Fibroblast of skin of left biceps (primary cell): ENCODE measurements at places on chromosomes 12 and 14.

- DNase-seq: peak; percentile 65
Measured at GRCh38 chr12:27193854-27194544, 50.1 kb upstream of the STK38L start.

GRCh38 chr12:16618256-16618655 lies 12.3 kb upstream of the LMO3 start:
- DNase-seq: no peak

- DNase-seq: no peak
Measured at GRCh38 chr14:54000341-54000811, 43.8 kb upstream of the BMP4 start.

DNA sequence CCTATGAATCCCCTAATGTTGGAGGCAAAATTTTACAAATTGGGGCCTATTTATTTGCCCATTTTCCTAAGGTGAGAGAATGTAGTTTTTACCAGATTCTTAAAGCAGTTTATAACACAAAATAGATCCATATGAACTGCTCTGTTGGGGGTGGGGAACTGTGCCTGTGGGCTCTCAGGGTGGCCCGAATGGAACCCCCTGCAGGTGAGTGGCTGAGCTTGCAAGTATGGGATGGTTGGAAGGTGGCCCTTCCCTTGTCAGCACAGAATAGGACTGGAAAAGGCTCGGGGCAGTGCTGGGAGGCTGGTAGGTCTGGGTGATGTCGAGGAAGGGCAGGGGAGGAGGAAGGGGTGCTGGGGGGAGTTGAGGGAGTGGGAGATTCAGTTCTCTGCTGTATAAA lies 4.9 kb downstream of the VSX2 start:
- DNase-seq: no peak

DNA sequence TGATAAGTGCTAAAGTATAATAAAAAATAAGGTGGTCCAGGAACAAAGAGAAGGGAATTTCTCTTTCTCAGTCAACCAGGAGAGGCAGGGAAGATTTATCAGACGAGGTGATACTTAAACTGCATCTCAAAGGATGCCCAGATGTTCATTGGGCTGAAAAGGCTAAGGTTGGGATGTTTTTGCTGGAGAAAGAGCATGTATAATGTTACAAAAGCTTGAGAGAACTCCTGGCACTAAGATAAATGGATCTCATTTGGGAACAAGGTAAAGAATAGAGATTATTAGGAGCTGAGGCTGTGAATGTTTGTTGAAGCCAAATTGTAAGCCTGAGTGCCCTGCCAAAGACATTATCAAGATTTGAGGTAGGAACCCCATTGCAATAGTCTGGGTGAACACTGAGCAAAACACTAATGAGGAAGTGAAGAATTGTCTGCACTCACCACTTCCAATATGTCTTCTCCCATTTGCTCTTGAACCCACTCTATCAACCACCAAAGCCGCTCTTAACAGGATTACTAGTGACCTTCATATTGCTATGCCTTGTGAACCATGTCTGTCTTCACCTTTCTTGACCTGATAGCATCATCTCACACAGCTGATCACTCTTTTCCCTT lies 149.0 kb upstream of the ARID2 start:
- no peak for DNase-seq

DNA sequence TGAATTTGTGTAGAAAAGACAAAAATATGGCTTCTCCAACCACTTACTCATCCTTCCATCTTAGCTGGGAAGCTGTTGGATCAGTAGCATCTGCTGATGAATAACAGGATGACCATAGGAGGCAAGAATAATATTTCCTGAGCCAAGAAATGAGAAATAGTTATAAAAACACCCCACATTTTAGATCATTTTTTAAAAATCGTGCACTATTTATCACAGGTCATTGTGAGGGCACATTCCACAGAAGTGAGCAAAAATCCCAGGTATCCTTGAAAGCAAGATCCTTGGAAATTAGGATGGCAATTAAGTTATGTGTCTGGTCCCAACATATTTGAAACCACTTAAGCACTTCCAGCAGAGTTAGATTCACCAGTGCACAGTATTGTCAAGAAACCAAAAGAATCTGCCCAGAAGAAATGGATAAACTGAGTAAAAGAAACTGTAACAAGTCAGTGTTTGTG lies 8.4 kb downstream of the FAR2 start:
- peak; percentile 42 for DNase-seq

DNA sequence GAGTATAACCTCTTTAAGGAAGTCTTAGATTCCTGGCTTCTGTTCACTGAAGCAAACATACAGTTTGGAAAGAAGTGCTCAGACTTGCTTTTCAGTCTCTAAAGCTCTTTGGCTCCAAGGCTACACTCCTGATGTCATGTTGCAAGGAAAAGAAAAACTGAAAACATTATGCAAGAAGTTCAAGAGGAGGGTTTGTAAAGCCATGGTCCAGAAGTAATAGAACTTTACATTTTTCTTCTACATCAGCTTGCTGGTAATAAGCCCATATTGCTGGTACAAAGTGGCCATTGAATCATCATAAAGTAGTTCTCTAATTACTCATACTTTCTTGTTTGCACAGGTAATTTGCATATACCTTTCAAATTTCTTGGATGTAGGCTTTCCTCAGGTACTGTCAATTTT lies 83.6 kb downstream of the BBS10 start:
- no peak for DNase-seq

DNA sequence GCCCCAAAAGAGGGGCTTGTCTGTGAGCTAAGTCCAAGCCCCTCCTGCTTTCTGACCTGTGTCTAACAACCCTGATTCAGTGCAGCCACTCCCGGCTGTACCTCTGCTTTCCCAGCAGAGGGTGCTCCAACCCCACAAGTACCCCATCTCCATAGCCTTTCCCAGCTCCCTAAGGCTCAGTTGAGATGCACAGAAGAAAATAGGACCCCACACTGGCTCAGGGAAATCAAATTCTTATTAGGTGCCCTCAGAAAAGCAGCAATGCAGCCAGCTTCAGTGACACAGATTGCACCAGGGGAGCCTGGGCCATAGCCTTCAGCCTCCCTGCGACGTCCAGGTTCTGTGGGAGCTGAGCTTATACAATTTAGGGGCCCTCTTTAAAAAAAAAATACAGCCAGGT lies 49.9 kb downstream of the LRRC74A start:
- DNase-seq: peak; percentile 24

- no peak for DNase-seq
Measured at GRCh38 chr14:94673781-94674231, 61.6 kb downstream of the SERPINA3 start.

GRCh38 chr12:89234324-89235114 lies 117.8 kb downstream of the DUSP6 start:
- no peak for DNase-seq

DNA sequence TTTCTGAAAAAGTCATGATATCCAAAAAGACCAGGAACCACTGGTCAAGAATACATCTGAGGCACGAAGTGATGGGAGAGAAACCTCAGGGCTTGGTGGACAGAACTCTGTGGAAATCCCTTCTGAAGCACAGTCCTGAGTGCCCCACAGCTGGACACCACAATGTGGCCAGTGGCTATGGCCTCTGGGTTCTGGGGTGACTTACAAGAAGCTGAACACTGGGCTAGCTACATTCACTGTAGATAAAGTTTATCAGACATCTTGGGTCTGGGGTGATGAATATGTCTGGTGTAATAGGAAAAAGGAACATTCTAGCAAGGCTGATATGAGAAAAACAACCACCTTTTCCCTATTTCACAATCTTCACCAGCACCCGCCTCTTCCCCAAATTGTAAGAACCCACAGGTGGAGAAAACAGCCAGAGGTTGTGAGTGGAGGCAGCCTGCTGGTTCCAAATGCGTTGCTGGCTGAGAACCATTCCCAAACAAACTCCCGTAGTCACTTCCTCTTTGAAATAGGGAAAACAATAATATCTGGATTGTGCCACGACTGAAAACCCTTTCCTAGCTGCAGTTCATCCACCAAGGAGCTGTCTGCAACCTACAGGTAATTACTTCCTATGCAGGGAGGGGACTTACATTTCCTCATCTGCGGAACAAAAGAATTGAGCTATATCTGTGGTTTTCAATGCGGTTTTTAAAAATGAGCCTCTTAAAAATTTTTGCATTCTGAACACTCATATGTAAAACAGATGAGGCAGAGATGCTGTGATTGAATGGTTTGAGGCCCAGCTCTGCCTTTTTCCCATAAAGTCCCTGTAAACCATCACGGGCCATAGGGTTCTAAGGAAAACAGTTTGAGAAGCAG lies 193.6 kb downstream of the SLC41A2 start:
- peak; percentile 47 for DNase-seq

GRCh38 chr12:19409376-19409775 lies 29.9 kb upstream of the AEBP2 start:
- no peak for DNase-seq

- no peak for DNase-seq
Measured at GRCh38 chr14:73630009-73630780, 14.6 kb upstream of the DNAL1 start.

GRCh38 chr12:111451649-111452129 lies 46.0 kb downstream of the SH2B3 start:
- DNase-seq: no peak

- DNase-seq: no peak
Measured at GRCh38 chr14:68178282-68178681, 358.7 kb downstream of the RAD51B start.

DNA sequence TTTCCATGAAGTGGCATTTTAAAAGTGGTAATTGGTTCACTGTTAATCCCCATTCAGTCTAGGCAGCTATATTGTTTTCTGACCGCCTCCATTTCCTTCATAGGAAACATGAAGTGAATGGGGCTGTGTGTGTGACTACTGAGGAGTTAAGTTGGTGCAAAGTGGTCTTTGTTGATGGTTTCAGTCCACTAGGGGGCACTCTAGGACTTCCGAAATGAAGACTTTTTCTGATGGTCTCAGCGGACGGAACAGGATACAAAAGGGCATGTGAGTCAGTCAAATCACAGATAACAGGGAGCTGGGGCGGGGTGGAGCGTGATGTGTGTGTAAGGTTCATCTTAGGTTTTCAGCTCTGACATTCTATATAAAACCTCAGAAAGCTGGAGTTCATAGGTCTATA lies 240.1 kb upstream of the OR4E1 start:
- peak; percentile 4 for DNase-seq

DNA sequence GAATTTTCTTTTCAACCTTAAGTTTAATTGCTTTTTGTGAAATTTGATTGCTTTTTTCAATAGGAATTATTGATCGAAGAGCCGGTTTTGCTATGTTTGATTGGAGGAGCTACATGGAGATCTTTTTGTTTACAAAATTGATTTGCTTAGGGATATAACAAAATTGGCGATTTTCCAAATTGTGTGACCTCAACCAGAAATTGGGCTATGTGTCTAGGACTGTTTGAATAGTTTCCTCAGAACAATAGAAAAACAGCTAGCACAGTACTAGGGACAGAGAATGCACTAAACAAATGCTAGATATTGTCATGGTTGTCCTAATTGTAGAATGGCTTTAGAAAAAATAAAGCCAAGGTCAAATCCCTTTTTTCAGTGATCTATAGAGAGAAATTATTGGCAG lies 2.4 kb downstream of the SLC17A8 start:
- DNase-seq: no peak

DNA sequence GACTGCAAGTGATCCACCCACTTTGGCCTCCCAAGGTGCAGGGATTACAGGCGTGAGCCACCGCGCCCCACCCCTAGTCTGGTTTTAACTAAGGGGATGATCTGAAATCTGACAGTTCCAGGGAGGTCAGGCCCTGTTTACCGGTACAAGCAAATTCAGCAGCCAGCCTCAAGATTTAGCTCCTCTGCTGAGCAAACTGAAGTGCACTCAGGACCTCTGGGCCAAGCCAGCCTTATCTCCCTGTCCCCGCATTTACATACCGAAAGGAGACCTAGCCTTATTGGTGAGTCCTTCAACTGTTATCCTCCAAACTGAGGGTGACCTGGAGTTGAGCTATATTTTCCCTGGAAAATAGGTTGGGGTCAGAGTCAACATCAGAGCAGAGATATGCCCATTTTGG lies 835 bp upstream of the ABHD4 start:
- no peak for DNase-seq

DNA sequence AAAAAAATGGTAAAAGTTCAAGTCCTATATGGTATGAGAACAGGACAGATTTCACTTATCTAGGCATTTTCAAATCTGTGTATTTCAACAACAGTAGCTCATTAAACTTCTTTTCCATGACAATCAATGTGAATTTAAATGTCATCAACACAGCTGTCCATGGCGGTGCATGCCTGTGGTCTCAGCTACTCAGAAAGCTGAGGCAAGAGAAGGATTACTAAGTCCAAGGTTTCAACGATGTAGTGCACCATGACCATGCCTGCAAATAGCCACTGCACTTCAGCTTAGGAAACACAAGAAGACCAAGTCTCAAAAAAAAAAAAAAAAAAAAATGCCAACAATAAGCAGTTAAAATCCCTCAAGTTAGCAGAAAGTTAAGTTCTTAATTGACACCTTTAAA lies 214.6 kb downstream of the C12orf50 start:
- no peak for DNase-seq

DNA sequence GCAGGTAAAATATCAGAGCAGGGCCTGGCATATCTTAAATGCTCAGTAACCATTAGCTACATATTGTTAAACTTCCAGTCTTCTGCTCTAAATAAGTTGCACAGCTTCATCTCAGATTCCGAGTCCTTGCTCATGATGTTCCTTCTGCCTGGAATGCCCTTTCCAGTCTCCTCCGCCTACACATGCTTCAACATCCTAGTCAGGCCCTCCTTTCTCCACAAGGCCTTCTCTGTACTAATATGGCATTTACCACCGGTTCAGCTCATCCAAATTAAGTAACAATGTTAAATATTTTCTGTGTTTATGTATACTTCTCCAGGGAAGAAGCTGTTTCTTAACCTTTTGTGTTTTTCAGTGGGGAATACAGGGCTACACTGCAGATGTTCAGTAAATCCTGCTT lies 8.5 kb downstream of the DHH start:
- DNase-seq: no peak

GRCh38 chr12:120316798-120317223 lies 10.8 kb downstream of the PLA2G1B start:
- no peak for DNase-seq
